ENCODE measurements at places on chromosomes 3 and 15. TPM values are rescaled to one million over a fixed set of nuclear protein-coding genes. Genes with fewer than 3 reads are reported as not detected.

Gene GOLGA6A
- not detected for total RNA-seq

DNA sequence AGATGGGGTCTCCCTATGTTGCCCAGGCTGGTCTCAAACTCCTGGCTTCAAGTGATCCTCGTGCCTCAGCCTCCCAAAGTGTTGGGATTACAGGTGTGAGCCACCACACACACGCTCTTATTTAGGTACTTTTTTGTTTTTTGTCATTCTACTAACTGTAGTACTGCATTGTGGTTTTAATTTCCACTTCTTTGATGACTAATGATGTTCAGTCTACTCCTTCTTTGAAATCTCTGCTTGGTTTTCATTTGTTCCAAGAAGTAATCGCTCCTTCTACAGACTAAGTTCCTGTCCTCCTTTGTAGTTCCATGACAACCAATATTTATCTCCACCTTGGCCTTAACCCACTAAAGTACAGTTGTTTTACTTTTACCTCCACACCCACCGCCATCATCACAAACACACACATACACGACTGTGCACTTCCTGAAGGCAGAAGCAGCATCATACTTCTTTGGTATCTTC is 529 bp upstream of the DLEC1 start:
- DNase-seq, result peak; percentile 61

DNA sequence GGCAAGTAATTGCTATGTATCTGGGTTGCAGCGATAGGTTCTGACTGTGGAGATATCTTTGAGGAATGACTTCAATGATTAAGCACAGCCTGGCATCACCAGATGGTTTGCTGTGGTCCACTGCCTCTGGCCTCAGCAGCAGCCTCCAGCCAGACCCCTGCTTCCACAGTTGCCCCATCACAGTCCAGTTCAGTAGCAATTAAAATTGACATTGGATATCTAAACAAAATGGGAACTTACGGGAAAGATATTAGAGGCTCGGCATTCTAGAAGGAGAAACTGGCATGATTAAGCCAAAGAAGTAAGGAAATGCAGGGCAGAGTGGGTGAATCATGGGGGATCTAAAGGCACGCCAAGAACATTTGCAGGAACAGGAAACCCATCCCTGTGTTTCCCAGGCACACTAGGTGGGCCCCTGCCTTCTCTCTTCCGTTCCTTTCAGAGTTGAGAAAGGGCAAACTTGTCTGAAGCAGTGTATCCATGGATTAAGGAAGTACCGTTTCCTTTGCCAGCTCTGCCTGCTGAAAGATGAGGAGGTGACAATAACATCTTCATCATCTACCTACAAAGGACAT is 36.3 kb upstream of the SH3BP5 start:
- no peak for DNase-seq

DNA sequence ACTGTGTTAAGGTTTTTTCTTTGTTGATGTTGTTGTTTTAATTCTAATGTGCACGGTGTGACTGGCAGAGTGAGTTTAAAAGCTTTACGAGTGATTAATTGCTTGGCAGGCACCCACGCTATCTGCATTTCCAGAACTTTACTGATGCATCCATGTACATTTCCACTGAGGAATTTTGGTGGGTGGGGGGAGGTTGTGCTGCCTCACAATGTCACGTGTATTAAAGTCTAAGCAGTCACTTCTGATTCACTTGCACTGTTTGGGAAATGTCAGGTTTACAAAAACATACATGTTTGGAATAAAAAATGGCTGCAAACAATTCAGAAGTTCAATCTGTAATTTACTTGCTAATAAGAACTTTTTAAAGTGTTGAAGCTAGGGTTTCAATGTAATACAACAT is 38.5 kb upstream of the CTDSPL start:
- no peak for DNase-seq

DNA sequence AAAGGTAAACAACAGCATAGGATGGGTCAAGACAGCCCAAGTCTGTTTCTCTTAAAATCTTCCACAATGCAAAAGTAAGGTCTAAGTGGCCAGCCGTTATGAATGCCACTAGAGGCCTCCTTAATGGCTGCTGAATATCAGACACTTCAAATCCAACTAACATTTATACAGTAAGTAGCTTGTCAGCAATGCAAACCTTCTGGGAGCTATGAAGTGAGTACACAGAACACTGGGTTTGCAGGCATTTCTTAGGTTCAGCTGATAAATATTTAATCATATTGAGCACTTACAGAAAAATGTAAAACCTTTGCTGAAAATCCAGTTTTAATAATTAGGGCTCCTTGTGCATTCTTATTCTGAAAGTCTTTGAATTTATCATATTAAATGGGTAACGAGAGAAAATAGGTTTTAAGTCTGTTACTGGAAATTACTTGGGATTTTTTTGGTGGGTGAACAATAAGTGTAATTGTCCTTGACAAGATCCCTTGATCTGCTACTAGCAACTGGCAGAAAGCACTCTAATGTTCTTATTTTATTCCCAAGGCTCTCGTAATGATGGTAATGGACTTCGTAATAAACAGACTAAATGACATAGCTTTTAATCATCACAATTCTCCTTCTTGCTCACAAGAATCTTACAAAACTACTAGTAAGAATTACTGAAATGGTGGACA is 141.7 kb upstream of the GPR149 start:
- no peak for DNase-seq
